CD4-positive, alpha-beta T cell treated with Interleukin-15 for 4 hours (primary cell): ENCODE measurements at places on chromosomes 2 and 18.

GRCh38 chr2:134124047-134124753 is 129.7 kb upstream of the MGAT5 start:
- DNase-seq = no peak

DNA sequence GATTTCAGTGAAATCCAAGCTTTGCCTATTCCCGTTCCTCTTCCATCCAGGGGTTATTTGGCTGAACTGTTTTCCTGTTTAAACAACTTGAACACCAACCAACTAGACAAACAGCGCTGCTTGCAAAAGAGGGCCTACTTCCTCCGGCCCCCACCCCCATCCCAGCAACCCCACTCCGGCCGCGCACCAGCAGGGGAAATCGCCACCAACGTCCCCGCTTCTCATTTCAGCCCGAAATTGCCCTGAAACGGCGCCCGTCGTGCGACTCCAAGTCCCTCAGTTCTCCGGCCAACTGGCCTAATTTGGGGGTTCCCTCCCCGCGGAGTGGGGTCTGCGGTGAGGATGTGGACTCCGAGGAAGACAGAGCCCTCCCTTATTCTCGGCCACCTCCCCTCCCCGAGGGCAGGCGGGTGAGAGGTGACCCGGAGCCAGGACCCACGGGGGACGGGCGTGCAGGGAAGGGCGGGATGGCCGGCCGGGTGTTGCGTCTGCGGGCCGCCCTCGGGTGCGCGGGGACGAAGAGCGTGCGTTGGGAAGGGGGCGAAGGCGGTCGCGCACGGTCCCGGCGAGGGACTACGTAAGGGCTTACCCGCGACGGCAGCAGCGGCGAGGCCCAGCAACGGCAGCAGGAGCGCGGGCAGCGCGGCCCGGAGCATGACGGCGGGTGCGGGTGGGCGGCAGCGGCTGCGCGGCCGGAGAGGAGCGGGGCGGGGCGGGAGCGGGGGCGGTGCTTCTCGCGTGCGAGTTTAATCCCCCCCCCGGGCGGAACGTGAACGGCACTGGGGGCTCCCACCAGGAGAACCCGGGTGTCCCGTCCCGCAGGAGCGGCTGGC is at the start of gene CD302:
Gene CD302 (minus strand): TSS at position 666 of the 833 bp plus-strand sequence. CDS start 10 bp downstream, at position 656.
- DNase-seq = no peak

- no peak for DNase-seq
These were observed 5.3 kb downstream of the MAP4K3 start for GRCh38 chr2:39431592-39432316.

- DNase-seq = peak; percentile 26
These were observed 293.9 kb upstream of the SYT4 start for GRCh38 chr18:43571078-43571689.

DNA sequence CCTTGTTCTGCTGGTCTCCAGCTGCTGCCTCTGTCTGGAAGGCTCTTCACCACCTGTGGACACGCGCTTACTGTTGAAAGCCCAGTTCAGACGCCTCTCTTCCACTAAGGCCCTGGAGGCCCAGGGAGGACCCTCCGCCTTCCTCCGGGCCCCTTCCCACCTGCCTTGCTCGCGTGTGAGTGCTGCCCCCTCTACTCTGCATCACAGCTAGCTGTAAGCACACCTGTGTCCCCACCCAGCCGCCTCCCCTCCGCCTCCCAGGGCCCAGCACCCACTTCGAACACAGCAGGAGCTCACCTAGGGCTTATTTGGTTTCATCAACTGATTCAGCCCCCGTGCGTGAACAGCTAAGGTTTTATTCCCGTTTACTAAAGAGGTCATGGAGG is 49.7 kb downstream of the KCNF1 start:
- DNase-seq = no peak

- peak; percentile 51 for DNase-seq
These were observed 20.6 kb downstream of the RPL37A start for GRCh38 chr2:216519154-216519762.

GRCh38 chr2:27016801-27017325 is 15.9 kb upstream of the TMEM214 start:
- peak; percentile 28 for DNase-seq

- no peak for DNase-seq
These were observed 254.8 kb downstream of the RNF152 start for GRCh38 chr18:61637905-61638595.

- no peak for DNase-seq
These were observed 76.1 kb downstream of the RHBDD1 start for GRCh38 chr2:226911932-226912331.

- DNase-seq = no peak
These were observed 12.0 kb upstream of the DARS1 start for GRCh38 chr2:135997380-135997779.

- no peak for DNase-seq
These were observed 1.3 kb upstream of the GREB1 start for GRCh38 chr2:11532416-11533055.

DNA sequence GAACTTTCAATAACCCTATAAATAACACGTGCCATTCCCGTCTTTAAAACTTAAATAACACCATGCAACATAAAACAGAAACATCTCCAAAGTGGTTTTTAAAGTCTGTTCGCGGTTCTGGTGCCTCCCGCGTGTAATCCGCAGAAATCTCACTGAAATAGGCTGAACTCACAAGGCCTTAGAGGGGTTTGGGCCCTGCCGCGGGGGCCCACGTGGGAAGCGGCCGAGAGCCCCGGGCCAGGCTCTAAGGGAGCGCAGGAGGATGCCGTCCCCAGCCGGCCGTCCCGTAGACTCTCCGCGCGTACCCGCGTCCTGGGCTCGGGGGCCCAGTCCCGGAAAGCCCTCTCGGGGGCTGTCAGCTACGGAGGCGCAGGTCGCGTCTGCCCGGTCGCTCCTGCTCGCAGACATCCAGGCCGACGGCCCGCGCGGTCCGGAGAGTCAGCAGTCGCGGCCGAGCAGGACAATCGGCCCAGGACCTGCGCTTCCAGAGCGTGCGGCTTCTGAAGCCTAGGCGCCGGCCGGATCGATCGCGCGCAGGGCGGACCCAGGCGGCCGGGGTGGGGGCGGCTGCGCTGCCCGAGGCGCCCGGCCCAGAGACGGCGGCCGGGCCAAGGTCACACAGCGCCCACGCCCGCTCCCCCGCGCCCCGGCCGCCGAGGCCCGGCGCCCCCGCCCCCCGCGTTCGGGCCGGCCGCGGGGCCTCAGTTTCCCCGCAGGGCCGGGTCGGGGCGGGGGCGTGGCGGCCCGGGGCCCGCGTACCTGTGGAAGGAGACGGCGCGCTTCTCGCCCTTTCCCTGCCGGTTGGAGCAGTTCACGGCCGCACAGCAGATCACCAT is 558 bp downstream of the THAP4 start:
- peak; percentile 4 for DNase-seq

DNA sequence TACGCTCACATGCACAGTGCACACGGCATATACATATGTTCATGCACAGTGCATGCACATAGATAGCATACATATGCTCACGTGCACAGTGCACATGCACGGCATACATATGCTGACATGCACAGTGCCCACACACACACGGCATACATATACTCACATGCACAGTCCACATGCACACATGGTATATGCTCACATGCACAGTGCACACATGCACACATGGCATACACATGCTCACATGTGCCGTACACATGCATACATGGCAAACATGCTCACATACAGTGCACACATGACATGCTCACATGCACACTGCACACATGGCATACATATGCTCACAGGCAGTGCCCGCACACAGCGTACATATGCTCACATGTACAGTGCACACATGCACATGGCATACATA is 97.7 kb upstream of the CTDP1 start:
- no peak for DNase-seq

GRCh38 chr2:19736191-19736831 is 165.5 kb downstream of the TTC32 start:
- DNase-seq = no peak

- DNase-seq = no peak
These were observed 386 bp upstream of the YIPF4 start for GRCh38 chr2:32277363-32277673.

- DNase-seq = no peak
These were observed 249.3 kb upstream of the MEIS1 start for GRCh38 chr2:66185497-66186054.

- DNase-seq = no peak
These were observed 104.2 kb downstream of the CCDC85A start for GRCh38 chr2:56287974-56288373.

GRCh38 chr18:12403601-12404506 is 3.9 kb upstream of the PRELID3A start:
- DNase-seq = no peak

DNA sequence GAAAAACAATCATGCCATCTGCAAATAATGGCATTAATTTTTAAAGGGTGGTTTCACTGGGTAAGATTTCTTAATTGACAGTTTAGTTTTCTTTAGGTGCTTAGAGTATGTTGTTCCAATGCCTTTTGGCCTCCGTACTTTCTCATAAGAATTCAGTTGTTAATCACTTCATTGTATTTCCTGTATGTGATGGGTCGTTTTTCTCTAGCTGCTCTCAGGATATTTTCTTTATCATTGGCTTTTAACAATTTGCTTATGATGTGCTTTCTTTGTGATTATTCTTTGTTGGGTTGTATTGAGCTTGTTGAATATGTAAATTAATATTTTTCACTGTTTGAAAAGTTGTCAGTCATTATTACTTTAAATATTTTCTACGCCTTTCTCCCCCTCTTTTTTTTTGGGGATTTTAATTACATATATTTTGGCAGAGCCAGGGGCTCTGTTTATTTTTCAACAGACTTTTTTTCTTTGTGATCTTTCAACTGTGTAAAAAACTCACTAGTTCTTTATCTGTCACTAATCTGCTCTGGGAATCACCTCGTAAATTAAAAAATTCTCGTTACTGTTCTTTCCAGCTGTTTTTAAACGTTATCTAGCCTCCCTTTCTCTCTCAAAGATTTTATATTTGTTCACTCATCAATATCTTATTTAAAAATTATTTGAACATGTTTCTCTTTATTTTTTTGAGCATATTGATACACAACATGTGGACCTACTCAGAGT is 56.2 kb upstream of the IL1R1 start:
- DNase-seq = no peak

DNA sequence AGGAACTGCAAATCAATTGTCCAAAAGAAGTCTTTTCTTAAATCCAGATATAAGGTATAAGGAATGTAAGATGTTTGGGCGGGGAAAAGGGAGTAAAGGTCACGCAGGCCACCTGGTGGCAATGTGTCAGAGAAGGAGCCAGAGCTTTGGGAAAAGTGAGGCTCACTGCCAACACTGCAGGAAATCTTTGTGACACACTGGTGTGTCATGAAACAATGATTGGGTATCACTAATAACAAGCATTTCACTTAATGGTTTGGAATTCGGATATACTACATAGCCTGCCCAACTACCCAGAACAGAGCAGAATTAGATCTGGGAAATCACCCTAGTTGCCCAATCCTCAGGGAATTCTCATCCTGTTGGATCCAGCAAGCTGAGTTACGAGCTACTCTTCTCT is 61.0 kb downstream of the RBMS1 start:
- DNase-seq = no peak

DNA sequence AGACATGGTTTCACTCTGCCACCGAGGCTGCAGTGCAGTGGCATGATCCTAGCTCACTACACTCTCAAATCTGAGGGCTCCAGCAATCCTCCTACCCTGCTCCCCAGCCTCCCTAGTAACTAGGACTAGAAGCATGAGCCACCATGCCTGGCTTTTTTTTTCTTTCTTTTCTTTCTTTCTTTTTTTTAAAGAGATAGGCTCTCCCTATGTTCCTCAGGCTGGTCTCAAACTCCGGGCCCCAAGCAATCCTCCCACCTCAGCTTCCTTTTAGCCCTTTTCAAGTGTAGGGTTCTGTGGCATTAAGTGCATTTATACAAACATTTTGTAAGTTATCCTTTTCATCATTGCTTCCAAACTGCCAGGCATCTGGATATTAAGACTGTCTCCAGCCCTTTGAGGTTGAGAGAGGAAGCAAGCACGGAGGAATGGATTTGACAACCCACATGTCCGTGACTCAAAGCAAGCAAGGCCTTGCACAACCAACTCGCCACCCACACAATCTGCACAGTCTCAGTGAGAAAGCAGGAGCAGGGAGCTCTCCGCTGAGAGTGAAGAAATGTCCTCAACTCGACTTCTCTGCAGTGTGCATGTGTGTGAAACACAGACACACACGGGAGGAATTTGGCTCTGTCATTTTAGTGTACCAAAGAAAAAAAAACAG is 65.6 kb downstream of the ATP8B1 start:
- no peak for DNase-seq

DNA sequence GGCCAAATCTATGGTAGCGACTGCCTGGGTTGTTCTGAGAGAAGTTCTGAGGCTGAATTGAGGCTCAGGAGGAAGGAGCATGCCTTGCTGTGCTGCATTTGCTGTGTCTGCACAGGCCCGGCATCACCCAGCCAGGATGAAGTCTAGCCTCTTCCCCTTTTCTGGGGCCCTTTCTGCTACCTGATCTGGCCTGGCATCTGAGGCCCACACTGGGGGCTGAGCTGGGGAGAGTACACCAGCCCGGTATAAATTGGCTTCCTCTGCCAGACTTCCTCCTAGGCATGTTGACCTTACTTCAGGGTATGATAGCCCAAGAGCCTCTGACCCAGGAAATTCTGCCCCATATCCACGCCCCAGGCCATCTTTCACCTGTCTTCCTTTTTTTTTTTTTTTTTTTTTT is 30.0 kb downstream of the MRPL35 start:
- no peak for DNase-seq

- DNase-seq = no peak
These were observed 191.7 kb upstream of the TWIST2 start for GRCh38 chr2:238655974-238656722.

DNA sequence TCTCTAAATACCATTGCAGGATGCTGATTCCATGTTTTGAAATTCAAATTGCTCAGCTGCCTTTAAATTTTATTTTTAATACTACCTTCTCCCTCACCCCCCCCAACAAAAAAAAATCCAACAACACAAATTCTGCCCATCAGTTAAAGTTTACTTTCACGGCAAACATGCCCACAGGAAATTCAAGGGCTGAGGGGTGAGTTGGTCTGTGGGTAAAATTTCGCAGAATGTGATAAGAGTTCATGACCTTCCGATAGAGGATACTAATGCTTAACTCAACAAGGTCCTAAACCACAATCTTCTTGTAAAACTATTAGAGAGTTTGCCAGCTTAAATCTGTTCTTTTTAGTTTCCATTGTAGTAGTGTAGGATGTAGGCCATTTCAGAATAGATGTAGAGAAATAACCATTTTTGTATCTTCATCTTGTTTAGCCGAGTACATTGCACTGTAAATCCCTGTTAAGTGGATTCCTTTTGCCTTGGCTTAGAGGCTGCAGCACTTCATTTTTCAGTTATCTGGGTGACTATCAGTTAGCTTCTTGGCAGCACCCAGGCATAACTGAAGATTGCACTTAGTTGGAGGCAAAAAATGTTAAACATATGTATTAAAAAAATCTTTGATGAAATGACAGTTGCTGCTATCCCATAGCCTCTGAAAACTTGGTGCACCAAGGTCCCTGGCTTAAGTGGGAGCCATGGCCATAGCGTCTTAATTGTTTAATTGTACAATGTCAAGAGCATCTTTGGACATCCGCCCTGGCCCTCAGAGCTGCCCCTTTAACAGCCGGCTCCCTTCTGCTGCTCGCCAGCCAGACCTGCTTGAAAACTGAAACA is 232.3 kb downstream of the HAUS1 start:
- DNase-seq = no peak
